Renal cortical epithelial cell (primary cell): ENCODE measurements at places on chromosomes 16 and 17.

- peak; percentile 54 for DNase-seq
These were observed 7.9 kb downstream of the KDM6B start for GRCh38 chr17:7841915-7842379.

DNA sequence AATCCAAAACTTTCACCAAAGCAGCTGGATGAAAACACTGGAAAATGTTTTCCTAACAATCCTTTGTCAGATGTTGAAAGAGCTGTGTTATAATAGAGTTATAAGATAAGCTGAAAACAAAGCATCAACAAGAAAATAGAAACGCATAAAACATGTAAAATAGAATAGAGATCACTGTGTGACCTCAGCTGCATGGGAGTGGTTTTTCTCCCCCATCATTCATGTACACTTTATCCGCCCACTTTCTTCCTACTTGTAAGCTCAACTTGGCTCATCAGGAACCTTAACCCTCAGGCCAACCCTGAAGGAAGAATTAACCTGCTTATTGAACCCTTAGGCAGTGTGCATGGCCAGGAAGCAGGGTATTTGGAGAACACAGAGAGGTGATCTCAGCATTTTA is 238.5 kb upstream of the PMFBP1 start:
- DNase-seq: peak; percentile 12

GRCh38 chr16:88441460-88441859 is 11.6 kb upstream of the ZFPM1 start:
- DNase-seq: no peak

DNA sequence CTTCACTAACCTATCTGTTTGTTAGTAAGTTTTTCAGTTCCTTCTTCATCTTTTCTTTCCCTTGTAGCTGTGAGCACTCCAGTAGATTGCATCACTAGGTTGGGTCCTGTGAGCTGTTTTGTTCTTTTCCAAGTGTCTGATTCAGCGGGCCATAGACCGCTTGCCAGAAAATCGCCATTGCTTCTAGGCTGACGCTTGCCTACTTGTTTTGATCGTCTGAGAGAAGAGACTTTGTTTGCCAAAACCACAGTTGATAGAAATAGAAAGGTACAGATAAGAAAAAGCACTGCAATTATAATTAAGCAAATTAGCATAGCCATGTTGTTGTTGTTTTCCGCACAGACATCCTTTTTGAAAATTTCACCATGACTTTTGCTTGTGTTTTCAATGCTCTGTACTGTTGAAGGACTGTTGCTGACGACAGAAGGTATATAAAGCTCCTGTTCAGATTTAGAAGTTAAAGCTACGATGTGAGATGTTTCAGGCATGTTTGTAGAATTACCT is 3.1 kb downstream of the EVI2A start:
- peak; percentile 82 for DNase-seq

DNA sequence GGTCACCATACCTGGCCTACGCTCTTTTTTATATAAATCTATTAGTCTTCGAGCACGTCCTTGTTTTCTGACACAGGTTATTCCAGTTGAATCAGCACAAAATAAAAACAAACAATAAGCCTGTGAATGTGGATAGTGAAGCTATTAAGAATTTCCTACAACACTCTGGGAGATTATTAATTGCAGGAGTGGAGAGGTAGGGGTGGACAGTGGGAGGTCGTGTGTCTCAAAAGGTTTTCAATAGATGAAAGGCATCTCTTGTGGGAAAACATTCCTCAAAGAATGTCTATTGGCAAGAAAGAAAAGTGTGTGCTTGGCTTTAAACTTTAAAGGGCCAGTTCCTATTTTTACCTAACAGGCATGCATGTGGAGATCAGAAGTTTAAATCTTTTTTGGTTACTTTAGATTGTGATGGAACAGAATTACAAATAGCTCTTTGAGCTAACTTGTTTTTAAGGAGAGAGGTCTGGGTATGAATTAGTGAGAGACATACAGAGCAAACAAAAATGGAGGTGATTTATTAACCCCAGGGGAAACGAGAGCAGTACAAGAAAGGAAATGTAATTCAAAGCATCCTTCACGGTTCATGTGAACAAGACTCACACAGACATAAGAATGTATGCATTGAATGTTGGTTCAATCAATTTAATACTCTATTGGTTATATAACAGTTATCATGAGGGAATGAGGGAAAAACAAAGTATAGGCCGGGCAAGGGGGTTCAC is 9.0 kb downstream of the SMYD4 start:
- peak; percentile 17 for DNase-seq

- no peak for DNase-seq
These were observed 57.3 kb downstream of the CEP95 start for GRCh38 chr17:64564098-64564497.

- no peak for DNase-seq
These were observed 479 bp downstream of the ITGA3 start for GRCh38 chr17:50056217-50056960.

DNA sequence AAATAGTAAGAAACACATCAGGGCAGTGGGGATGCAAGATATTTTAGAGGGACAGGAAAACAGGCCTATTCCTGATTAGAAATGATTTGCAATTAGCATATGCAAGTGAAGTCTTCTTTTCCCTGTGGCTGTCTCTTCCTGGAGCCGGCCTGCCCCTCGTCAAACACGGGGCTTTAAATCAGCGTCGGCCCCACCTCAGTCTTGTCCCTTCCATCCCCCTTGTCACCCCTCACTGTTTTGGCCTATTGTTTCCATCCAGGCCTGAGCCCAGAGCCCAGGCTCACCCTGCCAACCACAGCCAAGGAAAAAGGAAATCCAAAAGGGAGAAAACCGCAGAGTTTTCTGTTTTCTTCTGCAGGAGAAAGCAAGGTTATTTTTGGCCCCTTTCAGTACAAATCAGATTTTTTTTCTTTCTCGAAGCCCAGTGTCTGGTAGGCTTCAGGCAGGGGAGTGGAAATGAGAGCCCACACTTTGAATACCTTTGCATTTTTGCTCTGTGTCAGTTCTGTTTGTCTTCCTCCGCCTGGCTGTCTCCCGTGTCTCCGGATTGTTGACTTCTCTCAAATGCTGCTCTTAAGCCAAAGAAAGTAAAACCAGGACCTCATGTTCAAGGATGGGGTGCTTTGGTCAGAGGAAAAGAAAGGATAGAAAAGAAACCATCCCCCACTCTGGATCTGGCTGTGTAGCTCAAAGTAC is 399.9 kb upstream of the CDH11 start:
- DNase-seq: no peak
